ENCODE measurements at places on chromosomes 1 and 21. TPM values are rescaled to one million over a fixed set of nuclear protein-coding genes. Genes with fewer than 3 reads are reported as not detected.
A peak's percentile ranks its signal among the peaks of the same experiment; 100 is the strongest.

SHCBP1L gene
- total RNA-seq = not detected

KRTAP10-11 gene
- not detected for total RNA-seq

SLC26A9 gene
- total RNA-seq = 0.45 TPM

WDR64 gene
- total RNA-seq = not detected

WNT3A gene
- total RNA-seq = 0.21 TPM

ERG gene
- not detected for total RNA-seq

NHLH1 gene
- total RNA-seq = 0.48 TPM

- no peak for DNase-seq
These were observed 188.6 kb downstream of the DSCAM start for GRCh38 chr21:40658311-40658710.

GRCh38 chr1:59378621-59379370 lies 81.9 kb downstream of the FGGY start:
- DNase-seq = no peak

GRCh38 chr1:181483285-181484195 lies at the start of gene CACNA1E:
TSS of gene CACNA1E (plus strand) at chr1:181483517. CDS start at chr1:181483745, 228 bp downstream.
- no peak for DNase-seq

- no peak for DNase-seq
These were observed 325.7 kb upstream of the LYPLAL1 start for GRCh38 chr1:218848009-218848408.

DNA sequence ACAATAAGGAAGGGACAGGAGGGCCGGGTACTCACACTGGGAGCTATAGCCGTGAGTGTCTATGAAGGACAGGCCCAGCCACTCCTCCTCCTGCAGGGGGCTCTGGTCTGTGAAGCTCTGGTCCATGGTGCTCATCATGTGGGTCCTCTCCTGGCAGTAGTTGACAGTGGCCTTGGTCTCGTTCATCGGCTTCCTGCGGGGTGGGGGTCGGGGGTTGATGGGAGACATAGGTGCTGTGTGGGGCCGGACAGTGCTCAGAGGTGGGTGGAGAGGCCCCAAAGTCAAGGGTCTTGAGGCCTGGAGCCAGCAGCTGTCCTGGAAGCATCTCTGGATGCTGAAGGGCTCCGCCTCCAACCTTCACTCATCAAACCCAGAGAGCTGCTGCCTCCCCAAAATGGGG lies 260.4 kb downstream of the PTPRU start:
- no peak for DNase-seq

DNA sequence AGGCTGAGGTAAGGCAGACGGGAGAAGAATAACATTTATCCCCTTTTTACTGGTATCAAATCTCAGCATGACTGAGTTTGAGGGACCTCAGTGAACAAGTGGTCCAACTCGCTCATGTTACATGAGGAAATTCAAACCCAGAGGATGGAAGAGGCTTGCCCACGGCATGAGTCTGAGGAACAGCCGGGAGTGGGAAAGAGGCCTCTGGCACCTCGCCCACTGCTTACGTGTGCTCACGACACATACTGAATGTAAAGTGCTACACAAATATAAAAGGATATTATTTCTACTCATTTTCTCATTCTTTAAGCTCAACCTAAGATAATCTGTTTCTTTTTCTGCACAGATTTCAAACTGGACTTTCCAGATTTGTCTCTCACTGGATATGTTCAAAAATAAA lies 14.7 kb downstream of the BEND5 start:
- no peak for DNase-seq

DNA sequence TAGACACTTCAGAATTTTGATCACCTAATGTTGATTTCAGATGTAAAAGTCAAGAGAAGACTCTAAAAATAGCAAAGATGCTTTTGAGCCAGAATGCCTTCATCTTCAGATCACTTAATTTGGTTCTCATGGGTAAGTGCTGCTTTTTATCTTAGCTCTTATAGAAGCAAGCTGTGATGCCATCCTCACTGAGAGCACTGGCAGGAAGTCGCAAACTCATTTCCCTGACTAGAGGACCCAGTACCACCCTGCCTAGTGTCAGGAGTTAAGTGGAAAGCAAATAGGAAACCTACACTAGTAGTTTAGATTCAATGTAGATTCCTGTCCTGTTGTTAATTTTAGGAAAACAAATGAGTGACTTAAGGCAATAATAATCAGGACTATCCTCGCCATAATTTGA lies 12.1 kb downstream of the IFNAR2 start:
- no peak for DNase-seq

GRCh38 chr1:227924833-227925574 lies 22.7 kb downstream of the WNT9A start:
- DNase-seq = no peak

DNA sequence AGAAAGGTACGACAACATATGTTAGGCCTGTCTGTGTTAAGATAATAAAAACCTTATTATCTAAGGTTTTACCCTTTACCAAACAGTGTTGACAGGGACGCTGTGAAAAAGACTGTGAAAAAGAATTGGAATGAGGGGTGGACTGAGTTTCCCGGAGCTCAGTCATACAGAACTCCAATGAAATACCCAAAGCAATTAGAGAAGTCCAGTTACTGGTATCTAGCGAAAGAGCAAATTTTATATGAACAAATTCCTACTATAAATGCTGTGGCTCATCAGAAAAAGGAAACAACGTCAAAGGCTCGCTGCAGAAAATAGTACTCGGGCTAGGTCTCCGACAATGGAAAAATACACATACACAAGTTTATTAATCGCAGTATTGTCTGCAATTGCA lies 708 bp upstream of the RBBP5 start:
- DNase-seq = no peak

- DNase-seq = no peak
These were observed 284.1 kb upstream of the BEND5 start for GRCh38 chr1:49060766-49061165.

- no peak for DNase-seq
These were observed 578 bp upstream of the SESN2 start for GRCh38 chr1:28258628-28259251.

- no peak for DNase-seq
These were observed 42.5 kb downstream of the OLFML2B start for GRCh38 chr1:161981126-161981525.

GRCh38 chr1:182183606-182184005 lies 122.1 kb upstream of the ZNF648 start:
- no peak for DNase-seq

DNA sequence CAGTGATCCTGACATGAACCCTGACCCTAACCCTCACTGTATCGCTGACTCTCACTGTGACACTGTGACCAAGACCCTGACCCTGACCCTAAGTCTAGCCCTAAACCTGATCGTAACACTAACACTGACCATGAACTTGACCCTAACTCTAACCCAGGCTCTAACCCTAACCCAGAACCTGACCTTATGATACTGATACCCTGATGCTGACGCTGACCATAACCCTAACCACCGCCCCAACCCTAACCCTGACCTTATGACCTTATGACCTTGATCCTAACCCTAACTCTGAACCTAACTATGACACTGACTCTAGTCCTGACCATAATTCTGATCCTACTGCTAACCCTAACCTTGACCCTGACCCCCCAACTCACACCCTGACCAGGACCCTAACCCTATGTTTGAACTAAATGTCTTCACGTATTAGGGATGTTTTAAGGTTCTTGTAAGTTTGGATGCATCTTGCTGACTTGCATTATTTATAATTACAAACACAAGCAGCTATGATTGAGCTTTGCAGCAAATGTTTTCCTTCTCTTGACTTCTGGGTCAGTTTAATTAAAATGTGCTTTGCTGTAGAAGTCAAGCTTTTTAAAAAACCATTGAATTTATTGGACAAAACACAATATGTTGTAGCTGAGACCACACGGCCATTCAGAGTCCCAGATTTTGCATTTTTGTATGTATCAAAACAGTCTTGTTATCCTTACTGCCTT lies 23.9 kb upstream of the PRSS38 start:
- no peak for DNase-seq

GRCh38 chr21:19702726-19703125 lies 1295.5 kb upstream of the NCAM2 start:
- no peak for DNase-seq

DNA sequence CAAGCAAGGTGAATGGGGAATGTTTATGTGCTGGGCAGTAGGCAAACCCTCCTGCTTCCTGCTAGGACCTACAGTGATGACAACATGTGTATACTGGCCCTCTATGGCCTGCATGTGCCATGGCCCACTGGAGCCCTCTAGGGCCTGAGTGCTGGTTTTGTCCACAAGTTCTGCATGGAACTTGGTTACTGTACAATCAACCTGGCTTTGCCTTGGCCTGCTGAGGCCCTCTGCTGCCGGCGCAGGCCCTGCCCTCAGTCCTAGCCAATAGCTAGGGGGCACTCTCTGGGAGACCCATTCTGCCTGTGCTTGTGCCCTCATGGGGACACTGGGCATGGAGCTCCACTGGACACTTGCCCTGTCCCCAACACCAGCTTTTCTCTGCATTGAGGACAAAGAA lies 138.6 kb upstream of the NGF start:
- DNase-seq = peak; percentile 16

- DNase-seq = no peak
These were observed 198.4 kb downstream of the USP25 start for GRCh38 chr21:15928196-15928595.
